ENCODE measurements at places on chromosomes 7 and 10.

DNA sequence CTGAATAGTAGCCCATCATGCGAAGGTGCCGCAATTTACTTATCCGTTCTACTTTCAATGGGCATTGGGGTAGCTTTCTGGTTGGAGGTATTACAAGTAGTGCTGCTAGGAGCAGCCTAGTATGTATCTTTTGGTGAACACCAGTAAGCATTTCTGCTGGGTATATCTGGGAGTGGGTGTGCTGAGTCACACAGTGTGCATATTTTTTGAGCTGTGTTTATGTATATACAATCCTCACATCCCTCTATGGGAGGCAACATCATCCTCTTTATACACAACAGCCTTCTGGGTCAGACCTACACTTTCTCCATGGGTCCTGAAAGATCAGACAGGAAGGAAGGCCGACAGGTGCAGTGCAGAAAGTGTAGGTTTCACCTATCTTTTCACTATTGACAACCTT, 36.3 kb downstream of the PYROXD2 start:
- no peak for DNase-seq

- DNase-seq = no peak
Measured at GRCh38 chr10:80136134-80136571, 3.6 kb downstream of the PLAC9 start.

DNA sequence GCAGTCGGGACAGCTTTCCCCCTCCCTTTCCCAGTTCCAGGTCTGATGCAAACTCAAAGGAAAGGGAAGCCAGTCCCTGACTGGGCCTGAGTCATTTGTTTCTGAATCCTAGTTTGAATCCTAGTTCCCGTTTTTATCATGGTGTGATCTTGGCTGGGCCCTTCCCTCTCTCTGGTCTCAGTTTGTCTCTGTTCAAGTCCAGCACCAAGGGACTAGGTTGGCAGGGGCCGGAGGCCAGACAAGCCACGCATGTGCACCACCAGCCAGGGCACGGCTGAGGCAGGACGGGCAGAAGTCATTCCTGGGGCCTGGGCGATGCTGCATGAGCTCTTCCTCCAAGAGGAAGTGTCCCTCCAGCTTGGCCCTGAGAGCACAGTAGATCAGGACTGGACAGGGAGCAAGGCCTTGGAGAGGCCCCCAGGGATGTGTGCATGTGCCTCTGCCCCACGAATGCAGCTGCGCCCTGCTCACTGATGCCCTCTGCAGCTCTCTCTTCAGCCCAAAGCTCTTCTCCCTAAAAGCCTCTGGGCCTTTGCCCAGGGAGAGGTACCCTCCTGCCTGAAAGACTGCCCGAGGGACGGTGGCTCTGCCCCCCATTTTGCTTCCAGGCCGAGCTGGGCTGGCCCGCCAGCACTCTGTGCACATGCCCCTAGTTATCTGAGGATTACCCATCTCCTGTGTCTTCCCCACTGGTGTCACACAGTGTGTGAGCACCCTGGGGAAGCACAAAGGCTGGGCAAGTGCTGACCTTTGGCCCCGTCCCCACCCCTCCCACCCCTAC, 86.7 kb downstream of the ZMIZ1 start:
- DNase-seq = no peak

GRCh38 chr10:117442944-117443685, 67.9 kb upstream of the PDZD8 start:
- DNase-seq = peak; percentile 81

DNA sequence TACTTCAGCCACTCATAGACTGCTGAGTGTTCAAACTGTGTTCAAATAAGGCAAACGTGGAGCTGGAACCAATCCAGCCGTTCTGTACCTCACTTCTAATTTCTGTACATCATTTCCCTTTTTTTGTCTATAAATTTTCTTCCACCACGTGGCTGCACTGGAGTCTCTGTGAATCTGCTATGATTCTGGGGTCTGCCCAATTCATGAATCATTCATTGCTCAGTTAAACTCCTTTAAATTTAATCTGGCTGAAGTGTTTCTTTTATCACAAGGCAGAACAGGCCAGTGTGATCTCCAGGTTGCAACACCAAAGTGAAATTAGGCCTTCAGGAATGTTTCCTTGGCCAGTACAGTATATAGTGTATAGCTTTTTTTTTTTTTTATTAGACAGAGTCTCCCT, 53.5 kb downstream of the DNAJC12 start:
- DNase-seq = no peak

DNA sequence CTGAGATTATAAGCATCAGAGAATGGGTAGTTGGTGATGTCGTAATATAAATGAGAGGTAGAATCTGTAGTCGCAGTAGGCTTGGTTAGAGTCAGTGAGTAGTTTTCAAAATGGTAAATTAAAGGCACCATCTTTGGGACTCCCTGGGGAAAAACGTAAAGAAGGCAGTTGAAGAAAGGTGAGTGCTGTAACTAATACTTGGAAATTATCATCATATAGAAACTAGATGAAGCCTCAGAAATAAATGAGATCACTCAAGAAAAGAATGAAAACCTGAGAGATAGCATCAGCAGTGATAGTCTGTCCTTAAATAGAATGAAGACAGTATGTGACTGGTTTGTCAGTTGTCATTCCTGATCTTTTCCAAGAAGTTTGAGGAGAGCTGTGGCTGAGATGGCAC, 23.8 kb downstream of the PALS2 start:
- no peak for DNase-seq

DNA sequence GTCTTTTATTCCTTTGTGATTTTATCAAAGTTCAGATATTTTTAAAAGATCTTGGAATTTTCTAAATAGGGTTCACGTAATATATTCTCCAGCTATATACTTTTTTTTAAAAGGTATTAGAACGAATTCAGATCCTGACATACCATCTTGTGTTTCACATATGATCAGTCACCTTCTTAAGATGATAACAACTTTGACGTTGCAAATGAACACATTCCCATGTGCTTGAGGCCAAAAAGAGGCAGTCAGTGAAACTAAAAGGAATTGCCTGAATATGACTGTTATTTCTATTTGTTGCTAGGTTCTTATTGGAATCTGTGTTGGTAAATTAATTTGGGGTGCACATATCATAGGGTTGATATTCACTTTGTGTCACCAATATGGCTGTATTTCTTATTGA, 310.1 kb downstream of the MDFIC start:
- DNase-seq = no peak

DNA sequence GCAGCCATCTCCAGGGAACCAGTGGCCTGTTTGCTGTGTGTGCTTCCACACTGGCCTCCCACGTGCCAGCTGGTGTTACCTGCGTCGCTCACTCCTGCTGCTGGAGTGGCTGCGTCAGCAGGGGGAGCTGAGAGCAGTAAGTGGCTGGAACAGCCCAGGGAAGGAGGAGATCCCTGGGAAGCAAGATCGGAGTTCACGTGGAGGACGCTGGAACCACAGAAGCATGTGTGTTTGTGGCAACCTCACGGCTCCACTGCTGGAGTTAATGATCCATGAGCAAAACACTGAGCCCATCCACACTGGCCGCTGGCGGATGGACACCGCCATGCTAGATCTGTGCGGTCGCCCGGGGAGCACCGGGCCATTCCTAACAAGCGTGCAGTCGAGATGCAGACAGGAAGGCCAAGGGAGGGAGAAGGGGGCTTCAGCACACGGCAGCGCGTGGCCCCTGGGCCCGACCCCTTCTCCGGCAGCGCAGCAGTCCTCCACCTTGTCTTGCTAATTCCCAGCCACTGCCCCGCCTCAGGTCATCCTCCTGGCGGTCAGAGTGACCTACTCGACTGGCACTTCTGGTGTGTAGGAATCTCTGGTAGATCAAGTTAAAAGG, 68.5 kb upstream of the EEPD1 start:
- no peak for DNase-seq

GRCh38 chr10:12980713-12981306, 20.7 kb downstream of the CCDC3 start:
- no peak for DNase-seq

GRCh38 chr7:134623193-134623592, 23.5 kb upstream of the BPGM start:
- DNase-seq = no peak

GRCh38 chr7:11373546-11374142, 400.0 kb downstream of the PHF14 start:
- no peak for DNase-seq

- peak; percentile 77 for DNase-seq
Measured at GRCh38 chr10:96719850-96720421, 378 bp downstream of the PIK3AP1 start.

- no peak for DNase-seq
Measured at GRCh38 chr7:88818552-88818951, 23.0 kb upstream of the TEX47 start.

DNA sequence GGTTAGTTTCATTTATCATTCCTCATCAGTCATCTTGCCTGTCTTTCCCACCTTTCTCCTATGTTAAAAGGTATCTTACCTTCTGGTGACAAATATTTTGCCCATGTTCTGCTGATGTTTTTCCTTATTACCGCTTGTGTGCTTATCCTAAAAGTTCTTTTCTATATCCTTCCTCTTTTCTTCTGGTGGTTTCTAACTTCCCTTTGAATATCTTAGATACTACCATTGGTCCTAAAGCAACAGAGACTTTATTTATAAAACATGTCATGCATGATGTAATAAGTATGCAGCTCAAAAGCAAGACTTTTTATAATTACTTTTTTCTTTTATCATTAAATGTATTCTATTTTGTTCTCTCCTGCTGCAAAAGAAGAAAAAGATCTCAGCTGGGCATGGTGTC, 24.8 kb downstream of the TBC1D12 start:
- DNase-seq = no peak

GRCh38 chr7:106812027-106812643, 52.9 kb upstream of the PIK3CG start:
- DNase-seq = no peak

DNA sequence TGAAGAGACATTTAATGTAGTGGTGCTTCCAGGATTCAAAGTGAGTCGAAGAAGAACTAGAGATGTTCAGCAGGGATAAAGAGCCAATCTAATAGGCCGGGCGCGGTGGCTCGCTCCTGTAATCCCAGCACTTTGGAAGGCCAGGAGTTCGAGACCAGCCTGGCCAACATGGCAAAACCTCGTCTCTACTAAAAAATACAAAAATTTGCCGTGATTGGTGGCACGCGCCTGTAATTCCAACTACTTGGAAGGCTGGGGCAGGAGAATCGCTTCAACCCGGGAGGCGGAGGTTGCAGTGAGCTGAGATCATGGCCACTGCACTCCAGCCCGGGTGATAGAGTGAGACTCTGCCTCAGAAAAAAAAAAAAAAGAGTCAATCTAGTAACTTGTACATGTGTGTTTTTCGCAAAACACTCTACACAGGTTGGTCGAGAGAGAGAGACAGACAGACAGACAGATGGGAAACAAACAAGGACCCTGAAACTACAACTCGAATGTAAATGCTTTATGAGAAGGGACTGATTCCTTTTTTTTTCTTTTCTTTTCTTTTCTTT, 775 bp downstream of the ABCB8 start:
- no peak for DNase-seq

DNA sequence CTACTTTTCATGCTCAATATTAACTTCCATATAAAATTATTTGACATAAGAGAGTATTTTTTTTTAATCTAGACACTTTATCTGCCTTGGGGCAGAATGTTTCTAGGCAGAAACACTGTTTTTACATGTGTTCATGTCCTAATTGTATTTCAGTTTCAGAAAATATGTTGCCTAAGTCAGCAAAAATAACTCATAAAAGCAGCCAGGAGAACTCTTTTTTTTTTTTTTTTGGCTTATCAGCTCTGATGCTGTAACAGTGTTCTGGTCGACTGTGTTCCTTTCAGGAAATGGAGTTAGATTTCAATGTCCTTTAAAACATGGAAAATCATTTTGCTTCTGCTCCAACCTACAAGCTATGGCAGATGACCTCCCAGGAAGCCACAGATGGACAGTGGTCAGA, 63.2 kb upstream of the OPALIN start:
- DNase-seq = no peak

GRCh38 chr10:82814635-82815034, 939.6 kb downstream of the NRG3 start:
- no peak for DNase-seq

DNA sequence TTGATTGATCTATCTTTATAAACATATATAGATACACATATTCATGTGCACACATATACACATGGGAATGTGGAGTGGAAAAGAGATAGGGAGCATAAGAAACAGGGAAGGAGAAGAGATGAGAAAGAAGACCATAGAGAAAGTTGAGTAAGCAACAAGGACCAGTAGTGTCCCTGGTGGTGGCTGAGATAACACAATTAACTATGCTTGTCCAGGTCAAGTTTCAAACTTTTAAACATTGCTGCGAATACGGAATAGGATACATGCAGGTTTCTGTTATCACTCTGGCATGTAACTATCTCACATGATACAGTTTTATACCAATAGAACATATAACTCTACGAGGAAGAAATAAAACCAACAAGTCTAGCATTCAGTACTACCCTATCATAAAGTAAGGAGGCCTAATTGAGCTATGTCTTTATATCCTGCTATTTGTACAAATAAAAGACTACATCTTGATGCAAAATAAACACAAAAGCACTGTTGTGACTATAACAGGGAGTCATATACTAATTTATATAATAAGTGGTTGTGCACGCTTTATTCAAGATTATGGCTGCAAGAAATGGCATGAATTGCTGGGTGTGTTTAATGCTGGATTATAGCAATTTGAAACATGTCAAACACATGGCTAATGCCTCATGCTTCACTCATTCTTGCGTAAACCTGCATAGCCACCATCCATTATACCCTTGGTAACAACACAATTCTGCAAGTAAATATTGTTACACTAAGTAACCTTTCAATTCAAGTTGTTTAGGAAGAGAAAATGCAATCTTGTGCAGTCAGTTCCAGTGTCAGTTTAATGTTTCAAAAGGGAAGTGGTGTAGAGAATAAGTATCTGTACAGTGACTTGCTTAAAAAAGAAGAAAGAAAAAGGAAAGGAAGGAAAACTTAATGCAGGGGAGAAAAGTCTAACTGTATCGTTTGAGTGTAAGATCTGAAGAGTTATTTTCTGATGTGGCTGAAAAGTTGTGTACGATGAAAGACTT, 8.2 kb downstream of the FOXP2 start:
- DNase-seq = no peak

DNA sequence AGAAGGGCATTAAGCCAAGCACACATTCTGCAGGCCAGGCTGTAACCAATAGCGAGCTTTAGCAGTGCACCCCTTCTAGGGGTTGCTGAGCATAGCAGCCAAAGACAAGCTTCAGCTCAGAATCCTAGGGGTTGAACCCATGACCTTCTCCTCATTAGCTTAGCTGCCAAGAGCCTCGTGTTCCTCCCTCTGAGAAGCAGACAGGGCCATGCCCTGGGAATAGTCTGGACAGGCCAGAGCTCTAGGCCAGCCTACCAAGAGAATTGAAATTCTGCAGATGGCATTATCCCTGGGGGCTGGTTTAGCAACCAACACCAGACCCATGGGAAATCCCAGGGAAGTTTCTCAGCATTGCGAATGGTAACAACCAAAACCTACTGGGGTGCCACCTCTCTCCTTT, 77.2 kb downstream of the PLXNA4 start:
- DNase-seq = no peak

- DNase-seq = peak; percentile 55
Measured at GRCh38 chr10:118002581-118002980, 44.2 kb downstream of the RAB11FIP2 start.

- peak; percentile 8 for DNase-seq
Measured at GRCh38 chr7:2966466-2967078, 77.1 kb downstream of the CARD11 start.

- no peak for DNase-seq
Measured at GRCh38 chr10:62336404-62336803, 37.8 kb upstream of the ZNF365 start.
